Adipose tissue (tissue), 3 donors: ENCODE measurements at places on chromosomes 3 and 15. TPM values are rescaled to one million over a fixed set of nuclear protein-coding genes. Genes with fewer than 3 reads are reported as not detected.

The PTH1R gene
- 6.1 TPM for polyA plus RNA-seq

The ARNT2 gene
- polyA plus RNA-seq: 1.9 TPM

The CCR4 gene
- polyA plus RNA-seq: 0.05 TPM

The KBTBD12 gene
- 0.45 TPM for polyA plus RNA-seq

The CPLX3 gene
- polyA plus RNA-seq: not detected
